Breast epithelium (tissue), 4 donors: ENCODE measurements at places on chromosomes 2 and 18. TPM values are rescaled to one million over a fixed set of nuclear protein-coding genes. Genes with fewer than 3 reads are reported as not detected.
A peak's percentile ranks its signal among the peaks of the same experiment; 100 is the strongest.

GRCh38 chr2:144876013-144876412, 356.1 kb upstream of the ZEB2 start:
- H3K36me3 ChIP-seq, result no peaks in the 10 kb centered on the region
- H3K27me3 ChIP-seq, result no peaks in the 10 kb centered on the region
- H3K4me1 ChIP-seq, result no peaks in the 10 kb centered on the region
- no peak for DNase-seq
- H3K4me3 ChIP-seq, result no peak overlapping the region

DNA sequence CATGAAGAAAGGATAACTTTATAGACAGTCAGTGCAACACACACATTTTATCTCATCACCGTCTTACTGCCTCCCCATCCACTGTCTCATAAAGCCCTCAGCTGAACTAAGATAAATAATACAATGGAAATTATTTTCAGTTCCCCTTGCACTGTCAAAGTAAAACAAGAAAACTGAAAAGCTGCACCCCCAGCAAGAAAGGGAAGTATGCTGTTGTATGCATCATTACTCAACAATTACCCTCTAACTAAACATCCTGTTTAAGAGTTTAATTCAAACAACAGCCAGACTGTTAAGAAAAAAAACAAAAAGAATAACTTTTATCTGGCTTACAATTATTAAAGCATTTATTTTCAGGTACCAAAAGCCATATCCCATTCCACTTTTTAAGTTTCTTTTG, 25.0 kb downstream of the MPPE1 start:
- no peaks in the 10 kb centered on the region for H3K27me3 ChIP-seq
- H3K4me3 ChIP-seq, result no peak overlapping the region
- H3K36me3 ChIP-seq, result no peaks in the 10 kb centered on the region
- H3K4me1 ChIP-seq, result no peaks in the 10 kb centered on the region
- DNase-seq, result no peak
- H3K27ac ChIP-seq, result no peak overlapping the region

GRCh38 chr2:18506883-18507509, 53.5 kb downstream of the RDH14 start:
- H3K4me1 ChIP-seq, result no peaks in the 10 kb centered on the region
- no peak overlapping the region for H3K4me3 ChIP-seq
- no peak for DNase-seq

DNA sequence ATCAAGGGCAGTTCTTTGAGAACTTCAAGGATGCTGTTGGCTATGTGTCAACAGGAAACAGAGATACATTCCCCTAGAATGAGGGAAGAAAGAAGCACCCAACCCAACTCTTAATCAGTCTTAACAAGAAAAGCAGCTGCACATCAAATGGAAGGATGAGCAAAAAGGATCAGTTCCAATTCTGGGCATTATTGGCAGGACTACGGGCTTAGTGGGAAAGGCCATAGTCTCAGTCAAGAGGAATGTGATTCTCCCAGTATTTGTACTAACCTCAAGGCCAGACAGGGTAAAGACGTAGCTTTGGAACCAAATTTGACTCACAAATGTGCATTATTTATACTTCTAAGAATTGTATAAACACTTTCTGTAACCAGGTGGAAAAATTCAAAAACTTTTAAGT, 18.2 kb downstream of the BMP10 start:
- H3K27ac ChIP-seq, result no peak overlapping the region
- no peak for DNase-seq
- no peak overlapping the region for H3K4me3 ChIP-seq
- no peaks in the 10 kb centered on the region for H3K27me3 ChIP-seq

CIB4 gene
- not detected for total RNA-seq

TWIST2 gene
- total RNA-seq, result 38.2 TPM

- H3K27me3 ChIP-seq, result no peaks in the 10 kb centered on the region
- no peak overlapping the region for H3K27ac ChIP-seq
- no peak overlapping the region for H3K4me3 ChIP-seq
- no peaks in the 10 kb centered on the region for H3K4me1 ChIP-seq
- H3K36me3 ChIP-seq, result no peaks in the 10 kb centered on the region
These were observed 41.2 kb upstream of the GCFC2 start for GRCh38 chr2:75751824-75752468.

LHCGR gene
- 0.29 TPM for total RNA-seq

IL1A gene
- 0.44 TPM for total RNA-seq

GRCh38 chr2:60463249-60463648, 90.2 kb downstream of the BCL11A start:
- H3K4me1 ChIP-seq, result no peaks in the 10 kb centered on the region
- H3K36me3 ChIP-seq, result no peaks in the 10 kb centered on the region
- H3K4me3 ChIP-seq, result no peak overlapping the region
- DNase-seq, result no peak
- no peaks in the 10 kb centered on the region for H3K27me3 ChIP-seq

- H3K27me3 ChIP-seq, result no peaks in the 10 kb centered on the region
- no peaks in the 10 kb centered on the region for H3K4me1 ChIP-seq
- H3K27ac ChIP-seq, result no peak overlapping the region
- no peak overlapping the region for H3K4me3 ChIP-seq
These were observed 13.2 kb upstream of the ILKAP start for GRCh38 chr2:238216651-238217184.

MALT1 gene
- 26.7 TPM for total RNA-seq

DNA sequence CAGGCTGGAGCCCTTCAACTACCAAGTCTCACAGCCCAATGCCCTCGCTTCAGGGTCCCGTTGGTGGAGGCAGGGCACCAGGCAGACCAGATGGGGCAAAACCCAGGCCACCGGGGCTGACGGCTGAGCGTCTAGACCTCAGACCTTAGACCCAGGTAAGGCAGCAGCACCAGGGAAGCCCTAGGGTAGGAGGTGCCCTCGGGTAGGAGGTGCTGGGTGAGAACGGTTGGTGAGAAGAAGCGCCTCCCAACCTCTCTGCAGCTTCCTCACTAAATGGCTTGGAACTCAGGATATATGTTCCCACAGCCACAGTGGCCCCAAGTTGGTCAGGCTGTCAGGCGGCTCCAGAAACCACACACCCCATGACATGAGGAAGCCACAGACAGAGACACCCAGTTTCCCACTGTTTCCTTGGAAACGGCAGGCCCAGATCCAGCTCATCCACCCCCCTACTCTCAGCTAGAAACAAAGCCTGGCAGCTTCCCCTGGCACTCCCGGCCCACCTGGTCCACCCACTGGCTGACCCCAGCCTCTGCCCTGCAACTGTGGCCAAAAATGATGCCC, 13.1 kb upstream of the MLPH start:
- no peak overlapping the region for H3K4me3 ChIP-seq
- peak overlapping the region; percentile 96 for H3K27ac ChIP-seq
- peaks cover 7% of the 10 kb centered on the region for H3K4me1 ChIP-seq

DNA sequence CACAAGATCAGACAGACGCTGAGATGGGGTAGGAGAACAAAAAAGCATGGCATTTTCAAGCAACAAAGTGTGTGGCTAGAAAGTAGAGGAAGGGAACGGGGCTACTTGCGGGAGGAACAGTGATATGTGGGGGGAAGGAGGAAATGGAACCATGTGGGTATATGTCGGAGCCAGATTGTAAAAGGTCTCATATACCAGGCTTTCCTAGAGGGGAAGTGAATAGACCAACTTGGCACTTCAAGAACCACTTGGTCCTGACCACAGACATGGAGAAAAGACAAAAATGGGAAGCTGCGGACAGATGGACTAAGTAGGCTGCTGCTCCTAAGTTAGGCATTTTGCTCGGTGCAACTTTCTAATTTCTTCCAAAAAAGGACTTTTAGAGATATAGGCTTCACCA, 196.0 kb downstream of the DCC start:
- no peaks in the 10 kb centered on the region for H3K27me3 ChIP-seq
- H3K4me3 ChIP-seq, result no peak overlapping the region
- H3K4me1 ChIP-seq, result no peaks in the 10 kb centered on the region
- H3K36me3 ChIP-seq, result no peaks in the 10 kb centered on the region
- H3K27ac ChIP-seq, result no peak overlapping the region

FBLN7 gene
- total RNA-seq, result 15.7 TPM

GRCh38 chr18:5542515-5543035, 1.2 kb downstream of the EPB41L3 start:
- no peaks in the 10 kb centered on the region for H3K4me1 ChIP-seq
- H3K4me3 ChIP-seq, result peak overlapping the region; percentile 75
- no peak for DNase-seq

GRCh38 chr2:85184231-85184630, 51.0 kb downstream of the TCF7L1 start:
- no peaks in the 10 kb centered on the region for H3K4me1 ChIP-seq
- no peak overlapping the region for H3K4me3 ChIP-seq
- DNase-seq, result no peak
- no peak overlapping the region for H3K27ac ChIP-seq
- no peaks in the 10 kb centered on the region for H3K36me3 ChIP-seq

- peak overlapping the region; percentile 39 for H3K27ac ChIP-seq
- no peaks in the 10 kb centered on the region for H3K27me3 ChIP-seq
- no peak for DNase-seq
- no peak overlapping the region for H3K4me3 ChIP-seq
- no peaks in the 10 kb centered on the region for H3K4me1 ChIP-seq
These were observed 820.4 kb downstream of the BCL11A start for GRCh38 chr2:59732871-59733566.

DNA sequence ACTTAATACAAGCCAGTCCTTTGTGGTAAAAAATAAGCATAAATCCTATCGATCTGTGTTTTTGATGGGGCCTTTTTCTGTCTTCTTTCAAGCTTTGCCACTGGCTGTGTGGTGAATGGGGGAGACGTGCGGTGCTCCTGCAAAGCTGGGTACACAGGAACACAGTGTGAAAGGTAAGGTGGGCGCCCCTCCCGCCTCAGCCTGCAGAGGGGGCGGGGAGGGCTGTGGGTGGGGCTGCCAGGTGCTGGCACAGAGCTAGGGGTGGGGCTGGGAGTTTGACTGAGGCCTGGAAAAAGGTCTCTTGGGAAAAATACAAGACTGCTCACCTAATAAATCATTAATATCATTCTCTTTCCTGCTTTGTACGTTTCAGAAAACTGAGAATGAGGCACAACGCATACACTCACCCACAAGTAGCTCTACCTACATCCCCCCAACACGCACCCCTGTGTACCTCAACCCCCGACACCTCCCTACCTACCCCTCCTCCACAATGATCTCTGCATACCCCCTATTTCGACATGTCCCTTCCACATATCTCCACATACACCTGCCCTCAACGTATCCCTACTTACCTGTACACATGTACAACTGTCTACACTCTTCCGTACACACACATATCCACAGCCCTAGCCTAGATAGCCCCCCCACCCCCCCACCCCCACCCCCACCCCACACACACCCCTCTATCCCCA, 129.7 kb upstream of the TTC39C start:
- H3K27ac ChIP-seq, result peak overlapping the region; percentile 94
- H3K36me3 ChIP-seq, result no peaks in the 10 kb centered on the region
- no peaks in the 10 kb centered on the region for H3K27me3 ChIP-seq
- no peaks in the 10 kb centered on the region for H3K4me1 ChIP-seq

DNA sequence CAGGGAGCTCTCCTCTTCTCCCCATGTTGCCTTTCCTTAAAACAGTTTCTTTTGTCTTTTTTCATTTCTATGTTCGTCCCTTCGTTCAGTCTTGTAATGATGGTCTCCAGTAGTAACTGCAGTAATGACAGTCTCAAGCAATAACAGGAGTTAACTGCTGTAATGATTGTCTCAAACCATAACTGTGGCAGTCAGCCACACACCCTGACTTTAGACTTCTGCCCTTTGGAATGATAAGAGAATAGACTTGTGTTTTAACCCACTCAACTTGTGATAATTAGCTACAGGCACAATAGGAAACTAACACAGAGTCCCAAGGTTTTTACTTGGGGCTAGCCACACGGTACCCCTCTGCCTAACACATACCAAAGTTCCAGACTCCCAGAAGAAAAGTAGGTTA, 12.1 kb downstream of the TMEM131 start:
- no peak for DNase-seq
- H3K36me3 ChIP-seq, result no peaks in the 10 kb centered on the region
- no peaks in the 10 kb centered on the region for H3K4me1 ChIP-seq
- H3K27me3 ChIP-seq, result no peaks in the 10 kb centered on the region
- H3K27ac ChIP-seq, result no peak overlapping the region

- H3K4me1 ChIP-seq, result no peaks in the 10 kb centered on the region
- peaks cover 20% of the 10 kb centered on the region for H3K27me3 ChIP-seq
- no peak overlapping the region for H3K4me3 ChIP-seq
- H3K27ac ChIP-seq, result no peak overlapping the region
These were observed 22.1 kb downstream of the CENPA start for GRCh38 chr2:26807788-26808460.

DNA sequence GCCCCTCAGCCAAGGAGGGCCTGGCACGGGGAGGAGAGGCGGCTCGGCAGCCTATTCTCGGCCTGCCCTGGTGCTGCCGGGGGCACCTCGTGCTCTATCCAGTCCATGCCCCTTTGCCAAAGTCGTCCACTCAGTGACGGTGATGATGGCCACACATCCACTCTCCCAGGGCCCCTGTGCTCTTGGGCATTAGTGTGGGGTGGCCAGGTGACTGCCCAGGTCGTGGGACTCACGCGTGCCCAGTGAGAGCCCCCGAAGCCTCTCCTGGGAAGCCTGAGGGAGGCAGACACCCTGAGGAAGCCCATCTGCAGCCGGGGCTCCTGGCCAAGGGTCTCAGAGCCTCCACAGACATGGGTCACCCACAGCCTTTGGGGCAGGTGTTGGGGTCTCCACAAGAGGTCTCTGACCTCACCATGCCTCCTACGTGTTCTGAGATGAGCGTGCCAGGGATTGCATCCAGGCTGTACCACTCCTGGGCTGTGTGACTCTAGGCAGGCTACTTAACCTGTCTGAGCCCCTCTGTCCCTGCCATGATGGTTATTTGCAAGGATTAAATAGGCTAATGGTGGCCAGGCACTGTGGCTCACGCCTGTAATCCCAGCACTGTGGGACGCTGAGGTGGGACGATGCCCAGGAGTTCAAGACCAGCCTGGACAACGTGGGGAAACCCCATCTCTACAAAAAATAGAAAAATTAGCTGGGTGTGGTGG, 12.9 kb downstream of the RAMP1 start:
- H3K4me1 ChIP-seq, result no peaks in the 10 kb centered on the region
- H3K4me3 ChIP-seq, result no peak overlapping the region
- H3K27ac ChIP-seq, result no peak overlapping the region

DNA sequence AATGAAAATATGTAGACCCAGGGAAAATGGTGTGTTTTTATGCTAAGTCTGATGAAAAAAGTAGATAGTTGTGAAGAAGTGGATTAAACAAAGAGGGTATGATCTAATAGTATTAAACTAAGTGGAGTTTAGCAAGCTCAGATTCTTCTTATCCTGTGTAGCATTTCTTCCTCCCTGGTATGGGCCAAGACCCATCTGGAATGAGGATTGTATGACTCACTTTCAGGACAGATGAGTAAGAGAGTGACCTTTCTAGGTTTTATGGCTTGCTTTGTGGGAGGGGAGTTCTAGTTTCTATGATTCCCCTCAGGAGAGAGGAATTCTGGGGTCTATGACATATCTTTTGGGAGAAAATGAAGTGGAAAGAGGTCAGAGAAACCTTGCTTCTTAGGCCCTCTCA, 550.1 kb downstream of the SPAG16 start:
- H3K27me3 ChIP-seq, result no peaks in the 10 kb centered on the region
- no peak overlapping the region for H3K27ac ChIP-seq
- no peaks in the 10 kb centered on the region for H3K4me1 ChIP-seq

ALPI gene
- not detected for total RNA-seq

SDC1 gene
- 2.6 TPM for total RNA-seq

DNA sequence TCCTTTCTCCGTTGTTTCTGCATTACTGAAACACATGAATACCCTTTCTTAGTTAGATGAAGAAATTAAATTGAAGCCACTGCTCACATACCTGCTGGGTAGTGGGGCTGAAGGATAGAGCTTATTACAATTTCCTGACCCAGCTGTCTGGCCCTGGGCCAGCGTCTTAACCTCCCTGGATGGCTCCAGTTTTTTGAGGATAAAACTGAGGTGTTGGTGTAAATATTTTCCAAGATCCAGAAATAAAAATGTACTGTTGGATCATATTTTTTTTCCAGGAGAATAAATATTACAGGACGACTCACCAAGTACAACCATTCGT, 3.5 kb downstream of the RNF144A start:
- H3K4me3 ChIP-seq, result no peak overlapping the region
- no peaks in the 10 kb centered on the region for H3K4me1 ChIP-seq
